Cardiac muscle cell (in vitro differentiated cells and primary cell): ENCODE measurements at places on chromosomes 2 and 18. TPM values are rescaled to one million over a fixed set of nuclear protein-coding genes. Genes with fewer than 3 reads are reported as not detected.

- DNase-seq: no peak
These were observed 27.5 kb downstream of the BIN1 start for GRCh38 chr2:127079358-127079920.

DNA sequence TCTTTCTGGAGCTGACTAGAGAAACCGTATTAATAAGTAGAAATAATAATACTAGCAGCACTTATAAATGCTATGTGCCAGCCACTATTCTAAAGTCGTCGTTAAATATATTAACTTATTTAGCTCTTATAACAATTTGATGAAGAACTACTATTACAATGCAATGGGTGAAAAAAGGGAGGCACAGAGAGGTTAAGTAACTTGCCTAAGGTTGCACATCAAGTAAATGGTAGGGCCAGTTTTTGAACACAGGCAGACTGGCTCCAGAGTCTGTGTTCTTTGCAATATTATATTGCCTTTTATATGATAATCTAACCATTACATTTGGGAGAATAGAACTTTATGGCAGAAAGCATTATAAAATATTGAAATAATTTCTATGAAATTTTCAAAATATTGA is 17.6 kb downstream of the INPP1 start:
- no peak for DNase-seq

The C2orf74 gene
- 17.1 and 17.5 TPM in 2 replicates for total RNA-seq

The GPR39 gene
- 7.3 and 10.9 TPM in 2 replicates for total RNA-seq
